ENCODE measurements at places on chromosomes 6 and 20.

DNA sequence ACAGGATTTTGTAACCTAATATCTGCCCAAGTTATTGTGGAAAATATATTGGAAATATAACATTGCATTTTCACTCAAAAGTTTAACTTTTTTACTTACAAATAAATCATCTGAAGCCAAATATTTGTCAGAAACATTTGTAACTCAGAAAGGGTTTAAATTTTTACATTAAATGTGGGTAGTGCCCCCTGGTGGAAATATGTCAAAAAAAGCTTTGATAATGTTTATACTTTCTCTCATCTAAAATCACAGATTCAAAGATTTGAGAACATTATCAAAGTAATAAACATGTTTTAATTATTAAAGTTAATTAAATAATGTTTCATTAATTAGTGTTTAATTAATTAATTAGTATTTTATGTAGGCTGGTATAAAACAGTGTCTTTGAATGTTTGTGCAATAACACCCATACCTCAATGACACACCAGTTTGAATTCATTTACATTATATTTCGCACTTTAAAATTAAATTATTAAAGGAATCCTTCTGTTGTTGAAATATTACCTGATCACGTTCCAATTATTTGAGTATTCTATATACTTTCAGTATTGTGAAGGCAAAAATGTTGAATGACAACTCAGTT lies 320.1 kb upstream of the FKBP1C start:
- peak; percentile 1 for DNase-seq

- DNase-seq = no peak
These were observed 204.7 kb upstream of the ARG1 start for GRCh38 chr6:131368198-131368911.

DNA sequence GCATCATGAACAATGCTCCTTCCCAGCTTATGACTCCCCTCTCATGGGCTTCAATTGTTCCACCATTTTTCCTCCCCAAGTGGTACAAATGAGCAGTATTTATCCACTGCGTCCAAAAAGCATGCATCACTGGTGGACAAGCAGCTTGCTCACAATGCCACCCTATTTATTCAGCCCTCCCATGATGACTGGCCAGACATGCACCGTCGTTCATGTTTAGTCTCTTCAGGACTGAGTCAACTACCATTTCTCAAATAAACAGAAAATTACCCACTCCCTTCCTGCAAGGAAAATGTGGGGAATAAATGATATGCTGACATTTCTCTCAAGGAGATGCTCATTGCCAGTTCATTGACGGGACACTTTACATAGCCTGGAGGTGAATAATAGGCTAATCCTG lies 300.4 kb downstream of the C6orf118 start:
- DNase-seq = no peak

DNA sequence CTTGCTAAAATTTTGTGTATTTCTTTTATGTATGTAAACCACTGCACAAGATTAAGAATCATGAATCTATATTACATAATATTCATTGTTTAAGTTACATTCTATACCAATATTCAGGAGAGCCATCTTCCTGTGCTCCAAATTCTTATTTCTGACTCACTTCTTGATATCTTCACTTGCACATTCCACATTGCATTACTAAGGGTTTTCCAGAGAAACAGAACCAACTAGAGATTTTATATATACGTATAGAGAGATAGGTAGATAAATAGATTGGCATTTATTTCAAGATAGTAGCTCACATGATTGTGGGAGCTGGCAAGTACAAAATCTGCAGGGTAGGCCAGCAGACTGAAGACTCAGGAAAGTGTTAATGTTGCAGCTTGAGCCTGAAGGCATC lies 222.2 kb upstream of the PRSS16 start:
- no peak for DNase-seq

DNA sequence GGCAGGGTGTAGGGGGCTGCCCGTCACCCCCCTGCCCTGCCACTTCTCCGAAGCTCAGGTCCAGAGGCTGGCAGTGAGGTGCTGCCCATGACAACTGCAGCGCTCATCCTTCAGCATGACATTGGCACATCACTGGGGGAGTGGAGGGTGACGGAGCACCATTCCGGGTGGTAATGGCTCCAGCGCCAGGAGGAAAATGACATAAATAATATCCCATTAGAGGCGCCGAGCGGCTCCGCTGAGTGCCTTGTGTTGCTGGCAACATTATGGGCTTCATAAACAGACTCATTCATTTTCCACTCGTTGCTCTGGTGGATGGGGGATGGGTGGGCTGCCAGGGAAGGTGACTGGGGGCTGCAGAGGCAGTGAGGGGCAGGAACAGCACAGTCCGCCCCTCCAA lies 56.9 kb upstream of the CTNNBL1 start:
- no peak for DNase-seq

- DNase-seq = no peak
These were observed 81.7 kb upstream of the RIPOR2 start for GRCh38 chr6:25017486-25017885.

GRCh38 chr6:14927398-14927797 lies 318.5 kb upstream of the JARID2 start:
- no peak for DNase-seq

GRCh38 chr6:97668716-97669115 lies 385.7 kb upstream of the MMS22L start:
- DNase-seq = no peak

GRCh38 chr6:37967651-37968050 lies 148.1 kb downstream of the ZFAND3 start:
- no peak for DNase-seq

DNA sequence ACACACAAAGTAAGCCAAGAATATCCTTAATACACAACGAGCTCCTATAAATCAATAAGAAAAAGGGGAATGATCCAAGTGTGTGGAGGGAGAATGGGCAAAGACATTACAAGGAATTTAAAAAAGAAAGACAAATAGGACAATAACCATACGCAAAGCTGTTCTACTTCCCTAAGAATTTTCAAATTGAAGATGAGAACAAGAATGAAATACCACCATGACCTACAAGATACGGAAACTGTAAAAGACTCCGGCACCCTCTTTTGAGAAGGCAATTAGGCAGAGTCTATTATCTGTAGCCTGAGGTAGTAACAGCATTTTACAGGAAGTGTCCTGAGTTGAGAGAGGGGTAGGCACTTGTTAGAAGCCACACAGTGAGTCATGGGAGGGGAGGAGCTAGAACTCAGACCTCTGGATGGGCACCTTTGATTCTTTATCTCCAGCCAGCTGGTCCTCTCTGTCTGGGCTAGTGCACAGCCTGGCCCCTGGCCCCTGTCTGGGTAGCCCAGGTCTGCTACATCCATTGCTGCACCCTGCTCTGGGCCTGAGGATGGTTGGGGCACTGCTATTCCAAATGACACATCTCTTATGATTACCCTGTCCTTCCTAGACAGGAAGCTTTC lies 15.3 kb downstream of the RSPO4 start:
- no peak for DNase-seq

DNA sequence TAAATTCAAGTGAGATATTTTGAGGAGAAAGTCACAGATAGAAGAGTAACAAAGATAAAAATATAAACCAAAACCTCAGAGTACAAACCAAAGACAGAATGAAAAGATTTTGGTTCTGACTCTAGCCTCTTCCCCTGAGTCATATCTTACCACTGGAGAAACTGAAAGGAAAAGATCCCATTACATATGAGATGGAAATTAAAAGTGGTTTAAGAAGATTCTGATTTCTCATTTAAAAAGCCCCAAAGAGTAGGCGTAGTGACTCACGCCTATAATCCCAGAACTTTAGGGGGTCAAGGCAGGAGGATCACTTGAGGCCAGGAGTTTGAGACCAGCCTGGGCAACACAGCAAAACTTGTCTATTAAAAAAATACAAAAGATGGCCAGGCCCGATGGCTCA lies 30.6 kb downstream of the SPINT4 start:
- DNase-seq = no peak

GRCh38 chr6:133841176-133841575 lies 47.7 kb upstream of the TCF21 start:
- DNase-seq = no peak

DNA sequence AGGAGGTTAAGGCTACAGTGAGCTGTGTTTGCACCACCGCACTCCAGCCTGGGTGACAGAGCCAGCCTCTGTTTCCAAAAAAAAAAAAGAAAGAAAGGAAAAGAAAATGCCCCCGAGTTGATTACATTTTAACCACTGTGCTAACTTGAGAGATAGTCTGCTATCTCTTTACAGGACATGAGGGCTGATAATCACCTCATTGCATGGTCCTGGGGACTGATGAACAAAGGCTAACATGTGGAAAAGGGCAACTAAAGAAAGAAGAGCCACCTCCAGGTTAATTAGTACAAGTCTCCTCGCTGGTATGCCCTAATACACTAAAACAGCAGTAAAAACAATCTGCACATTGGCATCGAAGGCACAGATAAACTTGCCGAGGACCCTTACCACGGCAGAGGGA lies 4.2 kb upstream of the PLG start:
- no peak for DNase-seq
